ENCODE measurements at places on chromosomes 12 and 14.

GRCh38 chr12:8123124-8123912, at the start of gene CLEC4A:
Gene CLEC4A, plus strand, starts transcription at chr12:8123617. Its CDS starts 262 bp downstream, at chr12:8123879.
- DNase-seq, result no peak
- H3K36me3 ChIP-seq, result no peaks in the 10 kb centered on the region

DNA sequence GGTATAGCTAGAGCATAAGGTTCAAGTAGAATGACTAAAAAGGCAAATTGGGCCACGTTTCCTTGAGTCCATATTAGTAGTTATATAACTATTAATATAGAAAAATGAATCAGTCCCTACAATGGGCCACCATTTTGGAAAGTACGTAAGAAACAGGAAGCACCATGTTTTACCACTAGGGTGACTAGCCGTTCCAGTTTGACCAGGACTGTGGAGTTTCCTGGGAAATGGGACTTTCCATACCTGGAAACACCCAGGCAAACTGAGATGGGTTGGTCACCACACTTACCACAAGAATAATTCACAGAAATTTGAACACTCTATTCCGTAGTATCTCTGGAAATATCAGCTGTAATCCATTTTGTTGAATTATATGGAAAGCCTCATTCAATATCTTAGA, 2.1 kb upstream of the MAGOHB start:
- no peaks in the 10 kb centered on the region for H3K36me3 ChIP-seq
- DNase-seq, result no peak
- no peak overlapping the region for H3K27ac ChIP-seq
- no peaks in the 10 kb centered on the region for H3K27me3 ChIP-seq

DNA sequence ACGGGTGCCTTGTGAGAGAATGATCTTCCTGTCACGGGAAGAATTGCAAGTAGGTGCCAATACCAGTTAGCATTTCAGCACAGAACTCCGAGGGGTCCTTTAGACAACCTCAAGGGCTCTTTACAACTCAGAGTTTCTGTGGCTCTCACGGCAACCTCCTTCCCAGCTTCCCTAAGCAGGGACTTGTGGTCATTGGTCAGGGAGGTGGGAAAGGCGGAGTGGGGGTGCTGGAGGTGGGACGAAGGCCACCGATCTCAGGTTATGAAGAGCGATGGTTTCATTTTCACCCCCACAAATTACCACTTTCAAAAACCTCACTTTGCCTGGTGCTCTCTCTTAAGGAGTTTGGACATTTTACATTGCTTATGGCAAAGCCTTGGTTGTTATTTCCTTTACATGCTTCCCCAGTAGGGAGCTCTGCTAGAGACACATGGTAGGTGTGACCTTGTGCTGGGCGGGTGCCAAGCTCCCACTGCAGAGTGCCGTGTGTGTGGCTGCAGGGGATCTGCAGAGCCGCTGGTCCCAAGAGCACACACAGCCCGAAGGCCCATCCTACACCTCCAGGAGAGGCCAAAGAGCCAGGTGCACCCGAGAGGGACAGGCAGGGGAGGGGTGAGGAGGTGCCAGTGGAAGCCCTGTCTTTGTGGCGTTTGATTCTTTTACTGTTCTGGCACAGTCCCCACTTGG, 21.4 kb downstream of the BCL2L14 start:
- DNase-seq, result no peak
- no peaks in the 10 kb centered on the region for H3K4me1 ChIP-seq
- H3K27ac ChIP-seq, result no peak overlapping the region
- H3K4me3 ChIP-seq, result no peak overlapping the region
- H3K36me3 ChIP-seq, result no peaks in the 10 kb centered on the region
- no peaks in the 10 kb centered on the region for H3K27me3 ChIP-seq

- no peak overlapping the region for H3K4me3 ChIP-seq
- no peaks in the 10 kb centered on the region for H3K4me1 ChIP-seq
- no peaks in the 10 kb centered on the region for H3K27me3 ChIP-seq
- H3K36me3 ChIP-seq, result no peaks in the 10 kb centered on the region
These were observed 166.1 kb upstream of the E2F7 start for GRCh38 chr12:77231501-77231918.

- no peaks in the 10 kb centered on the region for H3K4me1 ChIP-seq
- H3K27me3 ChIP-seq, result no peaks in the 10 kb centered on the region
- no peak for DNase-seq
- no peak overlapping the region for H3K27ac ChIP-seq
- no peak overlapping the region for H3K4me3 ChIP-seq
These were observed 24.3 kb upstream of the ATF1 start for GRCh38 chr12:50739611-50740010.

DNA sequence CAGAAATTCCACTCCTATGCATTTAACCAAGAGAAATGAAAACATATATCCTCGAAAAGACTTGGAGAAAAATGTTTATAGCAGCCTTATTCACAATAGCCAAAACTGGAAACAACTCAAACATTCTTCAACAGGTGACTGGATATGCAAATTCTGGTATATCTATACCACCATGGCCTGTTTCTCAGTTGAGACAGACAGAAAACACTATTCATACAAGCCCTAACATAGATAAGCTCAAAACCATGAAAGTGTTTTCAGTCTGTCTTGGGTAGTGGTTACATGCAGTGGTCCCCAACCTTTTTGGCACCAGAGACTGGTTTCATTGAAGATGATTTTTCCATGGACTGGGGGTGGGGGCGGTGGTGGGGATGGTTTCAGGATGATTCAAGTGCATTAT, 83.8 kb downstream of the SRGAP1 start:
- H3K36me3 ChIP-seq, result no peaks in the 10 kb centered on the region
- H3K27ac ChIP-seq, result no peak overlapping the region
- H3K4me3 ChIP-seq, result no peak overlapping the region
- H3K27me3 ChIP-seq, result no peaks in the 10 kb centered on the region

DNA sequence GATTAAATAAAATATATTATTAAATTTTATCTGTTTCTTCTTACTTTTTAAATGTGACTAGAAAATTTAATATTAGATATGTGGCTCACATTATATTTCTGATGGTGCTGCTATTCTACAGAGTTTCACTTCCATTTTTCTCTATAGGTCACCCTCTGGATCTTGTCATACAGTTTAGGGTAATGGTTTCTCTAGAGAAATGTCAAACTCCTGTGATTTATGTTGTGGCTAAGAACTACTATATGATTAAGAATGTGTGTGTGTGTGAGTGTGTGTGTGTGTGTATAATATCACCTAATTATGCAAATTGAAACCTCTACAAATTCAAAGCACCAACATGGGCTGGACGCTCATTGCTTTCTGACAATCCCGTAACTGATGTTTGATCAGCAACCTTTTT, 325.9 kb downstream of the ADAMTS20 start:
- no peaks in the 10 kb centered on the region for H3K27me3 ChIP-seq
- no peaks in the 10 kb centered on the region for H3K4me1 ChIP-seq
- no peak for DNase-seq
- no peak overlapping the region for H3K27ac ChIP-seq

DNA sequence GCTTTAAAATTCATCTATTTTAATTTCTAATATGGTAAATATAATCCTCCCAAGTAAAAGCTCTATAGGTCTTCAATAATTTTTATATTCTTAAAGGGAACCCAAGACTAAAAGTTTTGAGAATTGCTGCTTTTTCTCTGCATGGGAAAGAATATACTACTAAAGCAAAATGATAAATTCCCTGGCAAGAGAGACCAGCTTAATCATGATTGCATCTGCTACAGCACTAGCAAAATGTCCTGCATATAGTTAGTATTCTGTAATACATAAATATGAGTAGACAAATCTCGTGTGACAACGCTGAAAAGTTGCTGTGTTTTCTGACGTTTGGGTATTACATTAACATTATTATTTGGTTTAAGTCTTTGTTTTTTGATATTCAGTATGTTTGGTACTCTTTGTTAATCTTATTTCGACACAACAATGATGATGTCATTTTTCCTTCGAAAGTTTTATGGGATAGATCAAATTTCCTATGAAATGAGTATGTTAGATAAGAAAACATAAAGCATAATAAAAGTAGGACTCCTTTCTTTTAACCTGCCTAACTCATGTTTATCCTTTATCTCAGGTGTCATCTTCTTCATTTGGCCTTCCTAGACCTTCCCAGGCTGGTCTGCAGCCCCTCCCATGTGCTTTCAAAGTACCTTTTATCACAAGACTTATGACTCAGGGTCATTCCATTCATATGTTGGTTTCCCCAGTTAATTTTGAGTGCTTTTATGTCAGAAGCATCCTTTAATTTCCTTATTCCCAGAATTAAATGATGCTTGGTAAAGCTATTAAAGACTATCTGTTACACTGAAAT, 321.9 kb downstream of the RAD51B start:
- DNase-seq, result no peak
- no peaks in the 10 kb centered on the region for H3K4me1 ChIP-seq
- no peak overlapping the region for H3K27ac ChIP-seq
- no peak overlapping the region for H3K4me3 ChIP-seq
- no peaks in the 10 kb centered on the region for H3K27me3 ChIP-seq
- H3K36me3 ChIP-seq, result no peaks in the 10 kb centered on the region

GRCh38 chr12:55142669-55143565, 16.7 kb downstream of the OR9K2 start:
- H3K36me3 ChIP-seq, result no peaks in the 10 kb centered on the region
- no peaks in the 10 kb centered on the region for H3K27me3 ChIP-seq
- peak; percentile 70 for DNase-seq
- no peaks in the 10 kb centered on the region for H3K4me1 ChIP-seq
- no peak overlapping the region for H3K27ac ChIP-seq

- H3K4me3 ChIP-seq, result no peak overlapping the region
- no peak overlapping the region for H3K27ac ChIP-seq
- H3K4me1 ChIP-seq, result no peaks in the 10 kb centered on the region
- no peaks in the 10 kb centered on the region for H3K27me3 ChIP-seq
These were observed 76.0 kb downstream of the NPAS3 start for GRCh38 chr14:33014710-33015109.

GRCh38 chr12:130715998-130716968, at the start of gene RIMBP2:
Gene RIMBP2, minus strand, starts transcription at chr12:130716299. Its CDS starts 237,286 bp downstream, at chr12:130479013.
- H3K36me3 ChIP-seq, result no peaks in the 10 kb centered on the region
- no peak within 1 kb of the TSS for H3K27ac ChIP-seq
- DNase-seq, result no peak
- H3K27me3 ChIP-seq, result no peaks in the 10 kb centered on the region

GRCh38 chr12:132061197-132061596, 82.9 kb downstream of the DDX51 start:
- no peak overlapping the region for H3K4me3 ChIP-seq
- no peak for DNase-seq
- H3K27me3 ChIP-seq, result no peaks in the 10 kb centered on the region
- H3K27ac ChIP-seq, result no peak overlapping the region
- H3K4me1 ChIP-seq, result no peaks in the 10 kb centered on the region

GRCh38 chr12:55932551-55932910, 1.6 kb downstream of the DGKA start:
- DNase-seq, result no peak
- H3K36me3 ChIP-seq, result no peaks in the 10 kb centered on the region
- H3K4me1 ChIP-seq, result peaks cover 25% of the 10 kb centered on the region
- no peak overlapping the region for H3K27ac ChIP-seq
- 0 out of 2 replicates have a peak, but pooled peaks cover 10% of the 10 kb centered on the region for H3K27me3 ChIP-seq
- no peak overlapping the region for H3K4me3 ChIP-seq

DNA sequence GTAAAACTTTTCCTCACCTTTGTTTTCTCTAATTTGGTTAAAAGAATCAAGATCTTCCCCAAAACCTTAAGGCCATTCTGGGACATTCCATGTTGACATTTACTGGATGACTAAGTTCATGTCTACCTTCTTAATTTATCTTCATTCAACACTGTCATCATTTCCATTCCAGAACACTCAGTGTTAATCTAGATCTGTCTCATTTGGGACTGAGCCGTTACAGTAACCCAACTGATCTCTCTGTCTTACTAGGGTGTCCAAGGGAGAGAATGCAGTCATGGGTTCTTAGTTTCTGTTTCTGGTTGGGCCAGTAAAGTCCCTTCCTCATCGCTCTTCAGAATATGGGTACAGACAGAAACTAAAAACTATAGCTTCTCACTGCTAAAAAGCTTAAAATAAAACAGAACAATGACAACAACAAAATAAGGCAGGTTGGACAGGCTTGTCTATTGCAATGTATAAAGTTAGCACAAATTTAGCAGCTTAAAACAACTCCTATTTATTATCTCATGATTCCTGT, 144.8 kb downstream of the ASCL1 start:
- H3K36me3 ChIP-seq, result no peaks in the 10 kb centered on the region
- no peak overlapping the region for H3K4me3 ChIP-seq
- H3K27me3 ChIP-seq, result no peaks in the 10 kb centered on the region
- peak overlapping the region; percentile 28 for H3K27ac ChIP-seq
- DNase-seq, result peak; percentile 65

DNA sequence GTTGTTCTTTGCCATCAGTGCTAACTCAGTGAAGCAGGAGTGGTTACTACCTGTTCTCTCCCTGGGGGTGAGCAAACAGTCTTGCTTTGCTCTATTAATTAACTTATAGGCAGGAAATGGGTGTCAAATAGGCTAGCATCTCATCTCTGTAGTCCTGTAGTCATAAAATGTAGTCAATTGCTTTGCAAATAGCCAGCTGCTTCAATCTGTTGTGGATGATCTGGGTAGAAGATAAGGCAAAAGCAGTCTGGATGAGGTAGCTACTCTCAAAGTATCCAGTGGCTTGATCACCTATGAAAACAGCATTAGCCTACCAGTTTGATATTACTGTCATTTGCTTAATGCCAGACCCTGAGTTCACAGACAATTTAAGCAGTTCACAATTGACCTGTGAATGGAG, 369.0 kb upstream of the TMTC1 start:
- no peaks in the 10 kb centered on the region for H3K36me3 ChIP-seq
- H3K27ac ChIP-seq, result no peak overlapping the region
- H3K4me3 ChIP-seq, result no peak overlapping the region
- H3K27me3 ChIP-seq, result no peaks in the 10 kb centered on the region
- DNase-seq, result no peak

- H3K4me3 ChIP-seq, result no peak overlapping the region
- peak; percentile 20 for DNase-seq
- H3K36me3 ChIP-seq, result no peaks in the 10 kb centered on the region
- peak overlapping the region; percentile 21 for H3K27ac ChIP-seq
- H3K4me1 ChIP-seq, result peaks cover 18% of the 10 kb centered on the region
These were observed 4.7 kb upstream of the TMEM229B start for GRCh38 chr14:67493092-67493717.

- no peak for DNase-seq
- H3K27me3 ChIP-seq, result no peaks in the 10 kb centered on the region
- H3K4me3 ChIP-seq, result no peak overlapping the region
- H3K36me3 ChIP-seq, result no peaks in the 10 kb centered on the region
- H3K27ac ChIP-seq, result no peak overlapping the region
- no peaks in the 10 kb centered on the region for H3K4me1 ChIP-seq
These were observed 35.0 kb upstream of the KCNA5 start for GRCh38 chr12:5008661-5009060.

DNA sequence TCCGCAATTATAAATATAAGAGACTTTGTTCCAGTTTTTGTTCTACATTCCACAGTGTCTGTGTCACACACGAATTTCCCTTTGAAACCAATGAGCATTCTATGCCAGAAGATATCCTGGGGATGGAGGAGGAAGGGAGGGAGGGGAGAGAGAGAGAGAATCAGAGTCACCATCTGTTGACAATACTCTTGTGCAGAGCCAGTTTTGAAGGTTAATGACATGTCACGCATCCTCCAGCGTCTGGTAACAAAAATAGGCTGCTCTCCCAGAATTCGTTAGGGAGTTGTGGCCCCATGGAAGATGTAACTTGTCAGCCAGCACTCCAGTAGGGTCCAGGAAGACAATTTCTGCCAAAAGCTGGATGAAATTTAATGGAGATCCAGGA, 213.5 kb upstream of the KRR1 start:
- no peaks in the 10 kb centered on the region for H3K27me3 ChIP-seq
- no peak overlapping the region for H3K27ac ChIP-seq
- no peak overlapping the region for H3K4me3 ChIP-seq
- peaks cover 11% of the 10 kb centered on the region for H3K4me1 ChIP-seq
- no peak for DNase-seq

- no peaks in the 10 kb centered on the region for H3K27me3 ChIP-seq
- H3K4me3 ChIP-seq, result no peak overlapping the region
- no peak overlapping the region for H3K27ac ChIP-seq
- no peaks in the 10 kb centered on the region for H3K36me3 ChIP-seq
- H3K4me1 ChIP-seq, result 0 out of 2 replicates have a peak, but pooled peaks cover 8% of the 10 kb centered on the region
- DNase-seq, result peak; percentile 64
These were observed 550.3 kb upstream of the NOVA1 start for GRCh38 chr14:27148143-27148542.

Data from MM.1S (cell line).